NCI-H2081 (cell line): ENCODE measurements at places on chromosomes 12 and 14.
A peak's percentile ranks its signal among the peaks of the same experiment; 100 is the strongest.

DNA sequence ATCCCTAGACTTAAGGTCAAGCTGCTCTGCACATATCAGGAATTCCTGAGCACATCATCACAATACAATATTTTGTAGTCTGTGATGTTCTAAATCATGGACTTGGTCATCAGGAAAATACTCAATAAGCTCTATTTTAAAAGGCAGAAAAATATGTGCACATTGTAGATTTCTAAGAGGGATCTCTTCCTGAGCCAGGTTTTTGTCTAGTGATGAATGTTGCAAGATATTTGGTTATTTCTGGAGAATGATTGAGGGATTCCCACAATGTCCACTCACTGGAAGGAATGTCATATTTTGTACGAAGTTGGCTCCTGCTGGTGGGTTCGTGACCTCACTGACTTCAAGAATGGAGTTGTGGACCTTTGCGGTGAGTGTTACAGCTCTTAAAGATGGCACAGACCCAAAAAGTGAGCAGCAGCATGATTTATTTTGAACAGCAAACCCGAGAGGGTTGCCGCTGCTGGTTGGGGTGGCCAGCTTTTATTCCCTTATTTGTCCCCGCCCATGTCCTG, 300.9 kb upstream of the DCN start:
- DNase-seq, result no peak

- DNase-seq, result no peak
These were observed 298.4 kb downstream of the CACNA1C start for GRCh38 chr12:2351161-2351560.

DNA sequence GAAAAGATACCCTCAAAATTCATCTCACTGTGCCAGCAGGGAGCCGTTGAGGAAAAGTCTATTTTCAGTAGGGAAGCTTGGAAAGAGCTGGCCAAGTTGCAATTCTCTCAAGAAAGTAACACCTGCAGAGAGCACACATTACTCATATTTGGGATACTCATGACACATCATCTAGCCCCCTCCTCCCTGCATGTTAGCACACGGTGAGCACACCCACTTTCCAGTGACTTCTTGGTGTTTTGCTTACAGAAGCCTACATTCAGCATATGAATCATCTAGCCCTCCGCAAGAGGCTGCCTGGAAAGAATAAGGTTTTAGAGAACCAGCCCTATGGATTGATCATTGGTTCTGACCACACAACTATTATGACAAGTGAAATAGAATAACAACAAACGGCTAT, 124.5 kb downstream of the PTPRO start:
- DNase-seq, result no peak

- no peak for DNase-seq
These were observed 28.0 kb downstream of the PTPRB start for GRCh38 chr12:70609203-70609602.

- DNase-seq, result no peak
These were observed 23.3 kb downstream of the CHST11 start for GRCh38 chr12:104480012-104480411.

DNA sequence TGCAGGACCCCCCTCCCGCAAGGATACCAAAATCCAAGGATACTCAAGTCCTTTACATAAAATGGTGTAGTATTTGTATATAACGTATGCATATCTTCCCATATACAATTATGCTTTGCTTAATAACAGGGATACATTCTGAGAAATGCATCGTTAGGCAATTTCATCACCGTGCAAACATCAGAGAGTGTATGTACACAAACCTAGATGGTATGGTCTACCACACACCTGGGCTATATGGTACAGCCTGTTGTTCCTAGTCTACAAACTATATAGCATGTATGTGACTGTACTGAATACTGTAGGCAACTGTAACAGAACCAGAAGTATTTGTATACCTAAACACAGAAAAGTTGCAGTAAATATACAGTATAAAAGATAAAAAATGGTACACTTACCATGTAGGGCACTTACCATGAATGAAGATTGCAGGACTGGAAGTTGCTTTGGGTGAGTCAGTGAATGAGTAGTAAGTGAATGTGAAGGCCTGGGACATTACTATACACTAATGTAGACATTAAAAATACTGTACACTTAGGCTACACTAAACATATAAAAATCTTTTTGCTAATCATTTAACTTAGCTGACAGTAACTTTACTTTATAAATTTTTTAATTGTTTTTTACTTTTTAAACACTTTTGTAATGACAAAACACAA, 141.1 kb downstream of the SLC41A2 start:
- peak; percentile 37 for DNase-seq

GRCh38 chr12:6964605-6965025, 5.8 kb downstream of the PHB2 start:
- no peak for DNase-seq

DNA sequence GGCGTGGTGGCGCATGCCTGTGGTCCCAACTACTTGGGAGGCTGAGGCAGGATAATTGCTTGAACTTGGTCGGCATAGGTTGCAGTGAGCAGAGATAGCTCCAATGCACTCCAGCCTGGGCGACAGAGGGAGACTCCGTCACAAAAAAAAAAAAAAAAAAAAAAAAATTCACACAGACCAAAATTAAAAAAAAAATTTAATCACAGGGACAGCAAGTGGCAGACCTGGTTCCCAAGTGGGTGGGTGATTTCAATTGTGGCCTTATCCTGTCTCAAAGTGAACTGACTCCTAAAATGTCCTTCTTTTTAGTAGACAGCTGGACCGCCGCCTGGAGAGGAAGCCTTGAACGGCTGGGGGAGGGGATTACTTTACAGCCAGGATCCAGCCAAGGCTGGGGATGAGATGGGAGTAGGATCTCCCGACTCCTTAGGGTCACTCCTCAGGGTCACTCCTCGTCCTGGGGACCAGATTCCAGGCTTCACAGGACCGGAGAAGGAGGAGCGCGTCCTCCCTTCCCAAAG, 1.5 kb upstream of the KCNH3 start:
- DNase-seq, result no peak
